ENCODE measurements at places on chromosomes 7 and 10.
A peak's percentile ranks its signal among the peaks of the same experiment; 100 is the strongest.

- peaks cover 25% of the 10 kb centered on the region for H3K4me1 ChIP-seq
- H3K27ac ChIP-seq: peak overlapping the region; percentile 99
- no peaks in the 10 kb centered on the region for H3K27me3 ChIP-seq
- no peak for DNase-seq
- no peaks in the 10 kb centered on the region for H3K36me3 ChIP-seq
- peak overlapping the region; percentile 97 for H3K4me3 ChIP-seq
Observed at GRCh38 chr7:154928136-154929005, 74.6 kb downstream of the PAXIP1 start.

DNA sequence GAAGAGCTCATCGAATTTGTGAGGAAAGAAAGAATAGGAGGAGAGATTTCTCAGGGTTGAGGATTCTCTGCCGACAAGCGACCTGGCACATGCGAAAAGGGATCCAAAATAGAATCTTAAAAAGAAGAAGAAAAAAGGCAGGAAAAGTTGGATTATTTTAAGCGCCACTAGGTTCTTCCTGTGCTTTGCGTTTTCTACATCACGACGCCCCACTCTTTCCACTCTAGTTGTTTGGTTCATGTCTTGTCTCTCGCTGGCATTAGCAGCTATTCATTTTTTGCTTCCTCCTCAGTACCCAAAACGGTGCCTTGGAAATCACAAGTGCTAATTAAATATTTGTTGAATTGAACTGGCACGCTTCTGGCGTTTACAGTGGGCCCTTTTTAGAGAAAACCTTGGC, 674 bp upstream of the FRA10AC1 start:
- H3K27me3 ChIP-seq: no peaks in the 10 kb centered on the region
- H3K27ac ChIP-seq: no peak overlapping the region
- no peak overlapping the region for H3K4me3 ChIP-seq
- no peak for DNase-seq
- H3K36me3 ChIP-seq: no peaks in the 10 kb centered on the region

- peaks cover 18% of the 10 kb centered on the region for H3K27me3 ChIP-seq
- no peaks in the 10 kb centered on the region for H3K36me3 ChIP-seq
- no peak overlapping the region for H3K4me3 ChIP-seq
- H3K4me1 ChIP-seq: no peaks in the 10 kb centered on the region
- no peak overlapping the region for H3K27ac ChIP-seq
Observed at GRCh38 chr7:66265566-66265965, 60.4 kb downstream of the TPST1 start.

- H3K4me3 ChIP-seq: no peak overlapping the region
- no peak for DNase-seq
- no peaks in the 10 kb centered on the region for H3K36me3 ChIP-seq
- no peaks in the 10 kb centered on the region for H3K27me3 ChIP-seq
- H3K4me1 ChIP-seq: no peaks in the 10 kb centered on the region
Observed at GRCh38 chr7:9891056-9891455, 1082.6 kb upstream of the PHF14 start.

DNA sequence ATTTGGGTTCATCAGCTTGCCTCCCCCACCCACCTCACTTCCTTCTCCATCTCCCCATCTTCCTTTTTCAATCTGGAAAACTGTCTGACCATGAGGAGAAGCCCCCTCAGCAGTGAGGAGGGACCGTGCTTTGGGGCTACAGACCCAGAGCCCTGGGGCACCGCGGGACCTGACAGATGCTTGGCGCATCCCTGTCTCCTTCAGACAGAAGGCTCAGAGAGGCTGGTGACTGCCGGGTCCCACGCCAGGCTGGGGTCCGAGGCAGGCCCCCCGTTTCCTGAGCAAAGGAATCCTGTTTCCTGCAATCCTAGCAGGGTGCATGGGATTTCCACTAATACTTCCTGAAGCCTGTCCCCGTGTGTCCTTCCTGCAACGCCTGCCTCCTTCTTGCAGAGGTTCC, 147.0 kb downstream of the FANK1 start:
- H3K27me3 ChIP-seq: no peaks in the 10 kb centered on the region
- no peak overlapping the region for H3K4me3 ChIP-seq
- peak overlapping the region; percentile 94 for H3K27ac ChIP-seq

- H3K27me3 ChIP-seq: no peaks in the 10 kb centered on the region
- no peak for DNase-seq
- no peak overlapping the region for H3K27ac ChIP-seq
- peaks cover 13% of the 10 kb centered on the region for H3K4me1 ChIP-seq
Observed at GRCh38 chr10:99611326-99611725, 8.9 kb downstream of the SLC25A28 start.

- peaks cover 4% of the 10 kb centered on the region for H3K36me3 ChIP-seq
- no peak overlapping the region for H3K27ac ChIP-seq
- H3K27me3 ChIP-seq: no peaks in the 10 kb centered on the region
- peaks cover 3% of the 10 kb centered on the region for H3K4me1 ChIP-seq
- DNase-seq: no peak
Observed at GRCh38 chr10:117300671-117301070, 59.8 kb downstream of the SLC18A2 start.

DNA sequence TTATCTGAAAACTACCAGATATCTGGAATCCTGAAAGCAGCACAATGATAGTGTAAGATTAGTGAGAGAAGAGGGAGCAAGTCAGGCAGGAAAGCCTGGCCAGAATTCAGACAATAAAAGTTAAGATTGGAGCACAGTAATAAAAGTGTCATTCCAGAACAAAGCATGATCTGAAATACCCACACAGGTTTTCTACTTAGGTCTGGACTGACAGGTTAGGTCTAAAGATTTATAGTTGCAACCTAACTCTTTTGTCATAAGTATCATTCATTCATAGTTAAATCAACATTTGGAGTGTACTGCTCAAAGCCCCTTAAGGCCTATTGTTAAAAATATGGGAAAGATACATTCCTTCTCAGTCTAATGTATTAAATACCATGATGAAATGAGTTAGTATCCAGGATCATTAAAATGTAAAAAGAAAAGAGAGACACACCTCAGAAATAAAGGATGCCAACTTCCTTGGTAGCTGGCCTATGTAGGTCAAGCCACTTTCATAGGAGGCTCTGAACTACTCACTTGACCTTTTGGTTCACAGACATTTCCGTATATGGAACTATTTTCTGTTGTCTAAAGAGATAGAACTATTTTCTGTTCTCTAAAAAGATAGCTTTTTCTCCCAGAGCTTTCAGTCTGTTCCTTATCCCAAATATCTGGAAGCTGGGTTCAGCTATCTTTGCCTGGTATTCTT, 105.2 kb downstream of the FAS start:
- H3K36me3 ChIP-seq: no peaks in the 10 kb centered on the region
- no peak overlapping the region for H3K27ac ChIP-seq
- peaks cover 16% of the 10 kb centered on the region for H3K4me1 ChIP-seq
- no peak overlapping the region for H3K4me3 ChIP-seq
- H3K27me3 ChIP-seq: peaks cover 10% of the 10 kb centered on the region
